ENCODE measurements at places on chromosomes 5 and 9.

DNA sequence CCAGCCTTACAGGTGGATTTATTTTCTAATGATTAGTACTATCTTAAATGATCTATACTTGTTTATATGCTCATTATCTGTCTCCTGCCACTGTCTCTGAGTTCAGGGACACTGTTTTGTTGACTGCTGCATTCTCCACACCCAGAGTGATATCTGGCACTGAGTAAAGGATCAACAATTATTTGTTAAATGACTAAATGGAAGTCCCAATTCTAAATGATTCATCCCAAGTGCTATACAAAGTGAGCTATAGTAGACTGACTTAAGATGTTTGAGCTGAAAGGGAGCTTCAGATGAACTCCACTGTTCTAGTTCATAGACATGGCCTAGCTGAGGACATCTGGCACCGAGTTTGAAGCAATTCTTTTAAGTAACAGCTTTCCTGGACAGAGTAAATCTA, 40.5 kb downstream of the ITGA2 start:
- no peak for DNase-seq

DNA sequence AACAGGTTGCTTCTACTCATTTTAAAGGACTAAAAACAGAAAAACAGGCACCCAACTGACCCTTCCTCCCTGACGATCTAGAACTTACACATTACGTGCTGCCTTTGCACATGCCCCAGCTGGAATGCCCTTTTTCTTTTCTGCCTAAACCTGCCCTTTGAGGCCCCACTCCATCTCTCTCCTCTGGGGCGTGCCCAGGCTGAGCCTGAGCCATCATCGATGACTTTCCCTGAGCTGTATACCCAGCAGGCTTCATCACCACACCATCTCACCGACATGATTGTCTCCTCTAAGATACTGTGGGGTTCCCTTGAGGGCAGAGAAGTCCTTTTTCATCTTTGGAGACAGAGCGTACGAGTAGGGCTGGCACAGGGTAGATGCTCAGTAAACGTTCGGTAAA, 24.1 kb upstream of the GABBR2 start:
- no peak for DNase-seq

GRCh38 chr5:148176480-148176879, 8.1 kb downstream of the SPINK14 start:
- DNase-seq = no peak

DNA sequence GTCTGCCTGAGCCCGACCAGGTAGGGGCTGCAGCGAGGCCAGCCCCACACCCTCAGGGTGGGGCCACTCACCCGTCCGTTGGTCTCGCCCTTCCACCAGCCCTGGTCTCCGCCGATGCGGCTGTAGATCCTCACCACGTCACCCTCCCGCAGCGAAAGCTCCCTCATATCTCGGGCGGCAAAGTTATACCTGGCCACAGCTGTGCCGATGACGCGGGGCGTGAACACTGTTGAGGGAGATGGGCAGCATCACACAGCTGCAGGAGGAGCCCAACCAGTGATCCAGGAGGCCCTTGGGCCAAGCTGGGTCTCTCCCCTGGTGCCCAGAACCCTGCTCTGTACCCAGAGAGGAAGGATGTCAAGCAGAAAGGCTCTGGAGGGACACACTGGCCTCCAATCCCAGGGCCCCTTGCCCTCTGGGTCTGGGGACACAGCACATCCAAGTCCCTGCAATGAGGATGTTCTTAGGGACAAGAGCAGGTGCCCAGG, 30.3 kb upstream of the SARDH start:
- no peak for DNase-seq

- no peak for DNase-seq
Observed at GRCh38 chr9:131872006-131872405, 132.1 kb upstream of the RAPGEF1 start.

DNA sequence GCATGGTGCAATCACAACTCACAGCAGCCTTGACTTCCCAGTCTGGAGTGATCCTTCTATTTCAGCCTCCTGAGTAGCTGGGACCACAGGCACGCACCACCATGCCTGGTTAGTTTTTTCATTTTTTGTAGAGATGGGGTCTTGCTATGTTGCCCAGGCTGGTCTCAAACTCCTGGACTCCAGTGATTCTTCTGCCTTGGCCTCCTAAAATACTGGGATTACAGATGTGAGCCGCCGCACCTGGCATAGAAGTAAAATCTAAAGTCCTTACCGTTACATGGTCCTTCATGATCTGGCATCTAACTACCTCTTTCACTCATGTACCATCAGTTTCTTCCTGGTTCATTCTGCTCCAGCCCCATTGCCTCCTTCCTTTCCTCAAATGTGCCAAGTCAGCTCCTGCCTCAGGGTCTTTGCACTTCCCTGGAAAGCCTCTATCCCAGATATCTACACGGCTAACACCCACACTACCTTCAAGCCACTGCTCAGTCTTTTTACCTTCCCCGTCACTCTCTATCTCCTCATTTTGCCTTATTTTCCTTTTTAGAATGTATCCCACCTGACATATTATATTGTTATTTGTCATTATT, 6.9 kb upstream of the RBM27 start:
- no peak for DNase-seq

- DNase-seq = peak; percentile 53
Observed at GRCh38 chr9:21801683-21802417, 586 bp upstream of the MTAP start.

GRCh38 chr9:112166176-112167140, 8.6 kb downstream of the SUSD1 start:
- DNase-seq = no peak

DNA sequence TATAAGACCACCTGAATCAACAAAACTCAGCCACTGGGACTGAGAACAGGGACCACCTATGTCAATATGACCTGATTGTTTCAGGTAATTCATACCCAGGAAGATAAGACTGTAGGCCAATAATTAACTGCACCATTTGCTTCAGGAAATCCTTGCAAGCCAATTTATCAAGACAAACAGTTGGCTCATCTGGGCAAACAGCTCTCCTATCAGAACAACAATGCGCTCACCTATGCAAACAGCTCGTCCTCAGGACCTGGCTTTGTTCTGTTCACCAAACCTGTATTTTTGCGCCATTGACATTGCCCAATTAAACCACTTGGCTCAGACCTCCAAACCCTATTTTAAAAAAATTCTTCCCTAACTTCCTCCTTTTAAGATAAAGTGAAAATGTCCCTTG, 92.3 kb upstream of the MARCHF11 start:
- no peak for DNase-seq

GRCh38 chr5:56145511-56145910, 87.6 kb downstream of the ANKRD55 start:
- DNase-seq = no peak

GRCh38 chr5:54885636-54886035, 99.8 kb downstream of the ESM1 start:
- DNase-seq = no peak

Data from neural crest cell (in vitro differentiated cells).